NCI-H1048 (cell line): ENCODE measurements at places on chromosomes 11 and 22.

DNA sequence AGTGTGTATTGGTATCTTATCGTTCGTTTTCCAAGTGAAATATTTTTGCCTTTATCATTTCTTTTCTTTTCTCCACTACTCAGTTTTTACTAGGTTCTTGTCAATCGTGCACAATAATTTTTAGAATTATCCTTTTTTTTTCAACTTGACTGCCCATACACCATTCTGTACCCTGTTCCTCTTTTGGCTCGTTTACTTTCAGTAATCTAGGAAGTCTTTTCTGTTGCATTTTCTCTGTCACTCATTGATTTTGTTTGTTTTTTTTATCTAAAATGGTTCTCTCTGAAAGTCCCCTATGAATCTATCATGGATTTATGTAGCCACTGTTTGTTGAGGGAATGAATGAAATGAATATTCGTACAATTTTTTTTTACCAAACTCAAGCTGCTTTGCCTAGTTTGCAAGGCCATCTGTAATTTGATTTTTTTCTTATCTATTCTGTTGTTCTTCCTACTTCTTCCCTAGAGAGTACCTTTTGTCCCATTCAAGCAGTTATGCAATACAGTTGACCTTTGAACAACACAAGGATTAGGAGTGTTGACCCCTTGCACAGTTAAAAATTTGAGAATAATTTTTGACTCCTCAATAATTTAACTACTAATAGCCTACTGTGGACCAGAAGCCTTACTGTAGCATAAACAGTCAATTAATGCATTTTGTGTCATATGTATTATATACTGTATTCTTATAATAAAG, 166.3 kb downstream of the TMEM135 start:
- DNase-seq = no peak

- DNase-seq = no peak
Measured at GRCh38 chr11:86040919-86041850, 27.7 kb downstream of the PICALM start.

- no peak for DNase-seq
Measured at GRCh38 chr11:61495801-61496601, 12.5 kb upstream of the LRRC10B start.

- DNase-seq = no peak
Measured at GRCh38 chr11:31818874-31819331, 7.8 kb upstream of the PAX6 start.
